ENCODE measurements at places on chromosomes 4 and X.

DNA sequence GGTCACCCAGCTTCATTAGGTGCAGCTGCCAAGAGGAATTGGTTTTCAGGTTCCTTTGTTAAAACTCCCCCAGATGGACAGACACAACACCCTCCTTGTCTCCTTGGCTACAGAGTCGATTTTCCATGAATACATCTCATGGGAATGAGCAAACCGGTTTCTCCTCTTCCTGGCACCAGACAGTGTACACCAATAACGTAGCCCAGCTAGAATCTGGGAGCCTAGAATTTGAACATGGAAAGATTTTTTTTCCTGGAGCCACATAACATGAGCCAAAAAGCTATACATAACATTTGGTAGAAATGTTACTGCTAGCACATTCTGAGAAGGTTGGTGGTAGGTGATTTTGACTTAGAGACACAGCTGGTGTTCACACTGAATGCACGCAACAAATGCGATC, 62.9 kb upstream of the SLC34A2 start:
- no peak for DNase-seq

GRCh38 chr4:174080361-174080760, 203.1 kb downstream of the FBXO8 start:
- peak; percentile 82 for DNase-seq

DNA sequence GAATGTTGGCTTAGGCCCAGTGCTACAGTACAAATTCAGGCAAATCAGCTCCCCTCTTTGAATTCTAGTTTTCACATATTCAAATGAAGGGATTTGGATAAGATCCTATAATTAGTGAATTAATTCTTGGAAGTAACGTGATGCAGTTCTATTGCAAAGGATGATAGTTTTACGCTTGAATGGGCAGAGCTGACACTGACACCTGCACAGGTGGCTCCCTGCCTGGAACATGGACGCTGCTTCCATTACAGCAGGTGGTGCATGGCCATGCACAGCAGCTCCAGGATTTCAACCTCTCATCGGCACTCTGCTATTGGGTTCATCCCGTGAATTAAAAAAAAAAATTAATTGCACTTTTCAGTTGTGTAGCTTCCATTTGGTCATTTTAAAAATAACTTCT, 28.4 kb upstream of the RPS6KA6 start:
- no peak for DNase-seq

DNA sequence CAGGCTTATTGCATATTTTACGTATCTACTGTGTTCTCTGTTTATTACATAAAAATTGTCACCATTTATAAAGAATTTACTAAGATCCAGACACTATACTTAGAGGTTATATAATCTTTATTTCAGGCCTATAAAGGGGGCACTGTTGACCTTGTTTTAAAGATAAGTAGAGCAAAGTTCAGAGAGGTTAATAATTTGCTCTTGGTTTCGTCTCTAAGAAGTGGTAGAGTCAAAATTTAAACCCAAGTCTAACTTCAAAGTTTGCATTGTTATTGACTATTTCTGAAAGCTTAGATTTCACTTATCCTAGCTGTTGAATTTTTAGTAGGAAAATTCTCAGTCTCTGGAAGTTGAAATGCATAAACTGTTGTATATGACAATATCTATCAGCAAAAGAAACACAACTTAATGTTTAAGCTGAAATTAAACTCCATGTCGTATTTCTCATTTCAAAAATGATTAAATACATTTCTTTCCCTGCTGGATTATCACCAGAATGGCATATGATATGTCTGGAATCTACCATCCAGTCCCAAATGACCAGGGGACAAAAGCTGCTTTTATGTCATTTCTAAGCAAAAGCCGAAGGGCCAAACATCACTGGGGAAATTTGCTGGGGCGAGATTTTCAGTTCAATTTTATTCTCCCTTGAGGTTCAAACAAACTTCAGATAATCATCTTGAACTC, 138.4 kb downstream of the SLC7A11 start:
- no peak for DNase-seq

DNA sequence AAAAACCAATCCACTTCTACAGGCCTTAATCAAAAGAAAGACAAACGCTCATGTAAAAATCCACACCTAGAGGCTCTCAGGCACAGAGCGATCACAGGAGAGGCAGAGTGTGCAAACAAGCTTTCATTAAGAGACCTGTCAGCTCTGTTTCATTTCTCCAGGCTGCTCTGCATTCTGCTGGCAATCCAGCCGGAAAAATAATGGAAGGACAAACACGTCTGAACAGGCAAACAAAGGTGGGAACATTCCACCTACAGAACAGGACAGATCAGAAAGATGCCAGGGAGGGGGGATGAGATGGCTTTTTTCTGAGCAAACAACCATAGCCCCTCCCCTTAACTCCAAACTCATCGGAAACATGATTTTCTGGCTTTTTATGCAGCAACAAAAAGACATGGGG, 9.7 kb downstream of the SOD3 start:
- no peak for DNase-seq

- DNase-seq, result peak; percentile 21
Observed at GRCh38 chr4:166017804-166018203, 144.8 kb downstream of the TLL1 start.
